Stimulated activated CD8-positive, alpha-beta memory T cell treated with anti-CD3 and anti-CD28 coated beads, Interleukin-15, amount 100 ng/mL, for 24 hours (primary cell): ENCODE measurements at places on chromosomes 12 and 14.

DNA sequence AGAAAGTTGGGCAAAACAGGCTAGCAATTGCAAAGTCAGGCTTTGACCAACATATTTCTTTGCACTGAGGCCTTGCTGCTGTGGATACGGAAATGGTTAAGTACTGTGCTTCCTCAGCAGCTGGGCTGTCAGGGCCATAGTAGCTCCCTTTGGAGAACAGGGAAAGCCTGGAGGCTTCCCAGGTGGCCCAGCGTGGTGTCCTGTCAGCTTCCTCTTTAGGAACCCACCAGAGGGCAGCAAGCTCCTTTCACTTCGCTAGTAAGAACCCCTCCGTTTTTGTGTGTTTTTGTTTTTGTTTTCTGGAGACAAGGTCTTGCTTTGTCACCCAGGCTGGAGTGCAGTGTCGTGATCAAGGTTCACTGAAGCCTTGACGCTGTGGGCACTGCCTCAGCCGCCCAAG lies 1.7 kb upstream of the CFAP251 start:
- no peak for DNase-seq

- DNase-seq: no peak
These were observed 843 bp upstream of the NUAK1 start for GRCh38 chr12:106139422-106140171.

GRCh38 chr12:33752854-33753253 lies 269.4 kb upstream of the ALG10 start:
- DNase-seq: no peak

DNA sequence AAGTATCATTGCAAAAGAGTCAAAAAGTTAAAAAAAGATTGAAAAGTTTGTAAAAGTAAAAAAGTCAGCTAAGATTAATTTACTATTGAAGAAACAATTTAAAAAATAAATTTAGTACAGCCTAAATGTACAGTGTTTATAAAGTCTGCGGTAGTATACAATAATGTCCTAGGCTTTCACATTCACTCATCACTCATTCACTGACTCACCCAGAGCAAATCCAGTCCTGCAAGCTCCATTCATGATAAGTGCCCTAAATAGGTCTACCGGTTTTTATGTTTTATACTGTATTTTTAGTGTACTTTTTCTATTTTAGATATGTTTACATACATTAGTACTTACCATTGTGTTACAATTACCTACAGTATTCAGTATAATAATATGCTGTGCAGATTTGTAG lies 43.9 kb upstream of the ABCC9 start:
- DNase-seq: no peak

DNA sequence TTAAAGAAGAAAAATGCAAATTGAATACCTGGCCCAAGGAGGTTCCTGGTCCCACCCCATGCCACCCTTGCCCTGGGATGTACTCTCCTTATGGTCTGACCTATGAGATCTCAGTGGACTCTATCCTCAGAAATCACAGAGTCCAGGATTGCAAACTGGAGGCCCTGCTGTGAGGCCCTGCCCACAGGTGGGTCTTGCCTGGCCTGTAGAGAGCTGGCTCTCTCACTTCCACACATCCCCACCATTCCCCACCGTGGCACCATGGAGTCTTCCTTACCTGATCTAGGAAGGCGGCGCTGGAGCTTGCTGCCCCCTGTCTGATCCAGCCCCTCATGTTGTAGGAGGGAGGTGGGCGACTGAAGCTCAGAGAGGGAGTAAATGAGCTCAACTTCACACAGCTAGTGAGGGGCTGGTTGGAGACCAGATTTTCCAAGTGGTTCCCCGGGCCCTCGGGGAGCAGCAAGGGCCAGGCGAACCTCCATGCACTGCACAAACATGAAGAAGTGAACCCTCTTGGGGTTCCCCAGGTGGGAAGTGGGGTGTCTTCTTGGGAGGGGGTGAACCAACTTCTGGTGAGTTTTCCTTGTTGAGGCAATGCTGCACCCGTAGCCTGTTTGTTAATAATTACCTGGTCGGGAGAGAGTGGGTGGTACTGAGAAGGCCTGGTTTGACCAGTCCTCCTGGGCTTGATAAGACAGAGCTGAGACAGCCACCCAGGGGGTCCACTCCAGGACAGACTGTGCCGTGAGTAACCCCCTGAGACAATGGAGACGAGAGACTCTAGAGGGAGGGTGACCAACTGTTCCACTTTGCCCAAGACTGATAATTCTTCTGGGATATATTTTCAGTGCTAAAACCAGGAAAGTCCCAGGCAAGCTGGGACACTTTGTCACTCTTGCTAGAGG lies at the start of gene SERPINA4:
TSS of gene SERPINA4 (plus strand) at position 692 of the 905 bp plus-strand sequence. CDS start 2,041 bp downstream, outside the sequence.
- no peak for DNase-seq

- DNase-seq: no peak
These were observed 3.0 kb upstream of the ERP27 start for GRCh38 chr12:14941369-14941768.

- DNase-seq: no peak
These were observed 229.4 kb downstream of the ERC1 start for GRCh38 chr12:1220127-1221092.

DNA sequence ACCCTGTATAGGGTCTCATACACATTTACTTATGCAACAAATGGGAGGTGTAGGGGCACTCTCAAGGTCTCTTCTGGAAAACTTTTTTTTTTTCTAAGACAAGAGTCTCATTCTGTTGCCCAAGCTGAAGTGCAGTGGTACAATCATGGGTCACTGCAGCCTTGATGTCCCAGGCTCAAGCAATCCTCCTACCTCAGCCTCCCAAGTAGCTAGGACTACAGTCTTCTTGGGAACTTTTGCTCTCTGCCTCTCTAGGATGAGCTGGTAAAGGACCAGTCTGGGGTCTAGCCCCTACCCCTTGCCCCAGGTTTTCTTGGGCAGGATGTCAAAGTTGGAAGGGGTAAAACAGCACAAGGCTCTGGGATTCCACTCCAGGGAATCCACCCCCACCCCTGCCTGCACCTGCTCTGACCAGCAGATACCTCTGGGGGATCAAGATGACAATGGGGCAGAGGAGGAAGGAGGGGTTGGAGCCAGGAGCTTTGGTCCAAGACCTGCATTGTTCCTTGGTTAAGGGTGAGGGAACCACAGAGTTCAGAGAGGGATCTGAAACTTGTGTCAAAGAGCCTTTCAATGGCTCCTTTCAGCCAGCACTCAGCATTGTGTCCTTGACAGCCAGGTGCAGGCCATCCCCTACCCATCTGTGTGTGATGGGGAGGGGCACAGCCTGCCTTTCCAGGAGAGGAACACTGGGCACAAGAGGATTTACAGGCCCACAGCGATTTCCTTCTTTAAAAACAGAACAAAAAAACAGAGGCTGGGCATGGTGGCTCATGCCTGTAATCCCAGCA lies 12.2 kb downstream of the CTDSP2 start:
- DNase-seq: no peak

GRCh38 chr14:33689680-33690079 lies 261.2 kb downstream of the EGLN3 start:
- no peak for DNase-seq

- DNase-seq: no peak
These were observed 8.1 kb upstream of the B3GNT4 start for GRCh38 chr12:122195405-122195804.

- DNase-seq: no peak
These were observed 8.0 kb upstream of the CERS5 start for GRCh38 chr12:50174971-50175715.

DNA sequence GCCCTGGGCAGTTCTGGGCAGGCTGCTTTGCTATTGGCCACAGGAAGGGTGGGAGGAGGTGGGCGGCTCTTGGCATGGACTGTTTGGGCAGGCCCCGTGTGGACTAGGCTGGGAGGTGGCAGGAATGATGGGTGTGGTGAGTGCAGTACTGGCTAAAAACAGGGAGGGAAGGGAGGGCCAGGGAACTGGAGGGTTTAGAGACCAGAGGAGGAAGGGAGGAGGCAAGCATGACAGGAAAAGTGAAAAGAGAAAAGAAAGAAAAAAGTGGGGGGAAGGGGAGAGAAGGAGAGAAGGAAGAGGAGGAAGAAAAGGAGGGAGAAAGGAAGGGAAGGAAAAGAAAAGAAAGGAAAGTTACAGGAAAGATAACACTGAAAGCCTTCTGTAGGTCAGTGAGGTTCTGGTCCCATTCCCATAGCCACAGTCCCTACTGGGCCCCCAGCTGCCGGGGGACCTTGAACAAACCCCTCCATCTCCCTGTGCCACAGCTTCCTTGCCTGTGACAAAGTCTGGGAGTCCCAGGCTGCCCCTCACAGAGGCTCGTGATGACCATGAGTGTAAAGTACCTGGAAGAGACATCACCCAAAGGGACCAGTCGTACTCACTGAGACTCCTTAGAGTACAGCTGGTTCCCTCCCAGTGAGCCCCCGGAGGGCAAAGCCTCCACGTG lies 1.1 kb upstream of the C14orf132 start:
- no peak for DNase-seq

- no peak for DNase-seq
These were observed 27.7 kb upstream of the MYL2 start for GRCh38 chr12:110948041-110948440.

GRCh38 chr12:31406345-31406744 lies 80.4 kb upstream of the SINHCAF start:
- no peak for DNase-seq

DNA sequence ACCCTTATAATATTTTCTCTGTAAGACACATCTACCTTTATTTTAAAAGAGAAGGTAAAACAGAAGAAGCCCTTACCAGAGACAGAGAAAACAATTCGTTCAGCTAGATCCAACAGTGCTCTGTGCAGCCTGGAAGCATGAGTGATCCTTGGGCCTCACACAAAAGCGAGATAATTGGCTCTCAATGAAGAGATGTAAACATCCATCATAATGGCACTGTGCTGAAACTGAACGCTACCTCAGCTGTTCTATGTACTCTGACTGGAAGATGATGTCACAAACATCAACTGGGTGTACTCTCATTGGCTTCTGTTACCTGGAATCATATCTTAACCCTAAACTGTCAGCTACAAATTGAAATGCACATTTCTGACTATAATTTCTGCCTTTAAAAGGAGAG lies at the start of gene MGAT4C:
TSS of gene MGAT4C (minus strand) at position 229 of the 400 bp plus-strand sequence.
- DNase-seq: no peak

DNA sequence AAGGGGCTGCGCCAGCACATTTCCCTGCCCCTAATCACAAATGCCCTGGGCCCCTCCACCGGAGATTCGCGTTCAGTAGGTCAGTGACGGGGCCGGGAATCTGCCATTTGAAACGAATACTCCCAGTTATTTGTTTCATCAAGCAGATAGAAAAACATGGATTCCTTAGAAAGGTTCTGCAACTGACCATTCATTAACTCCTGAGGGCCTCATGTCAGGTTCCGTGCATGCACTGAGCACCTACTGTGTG lies 25.6 kb upstream of the UBC start:
- DNase-seq: no peak

DNA sequence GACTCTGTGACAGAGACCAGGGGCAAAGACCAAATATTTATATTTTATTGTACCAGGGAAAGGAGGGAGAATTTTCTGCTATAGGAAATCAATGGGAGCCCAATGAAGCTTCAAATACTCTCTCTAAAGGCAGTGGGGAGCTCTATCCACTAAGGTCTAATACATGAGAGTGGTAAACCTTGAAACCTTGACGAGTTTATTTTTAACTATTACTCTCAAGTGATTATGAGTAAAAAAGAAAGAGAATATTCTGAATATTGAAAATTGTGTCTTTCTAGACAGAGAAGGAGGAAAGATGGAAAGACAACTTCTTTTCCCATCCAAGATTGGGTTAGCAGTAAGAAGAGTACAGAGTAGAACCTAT lies 1722.1 kb upstream of the SEL1L start:
- DNase-seq: no peak

DNA sequence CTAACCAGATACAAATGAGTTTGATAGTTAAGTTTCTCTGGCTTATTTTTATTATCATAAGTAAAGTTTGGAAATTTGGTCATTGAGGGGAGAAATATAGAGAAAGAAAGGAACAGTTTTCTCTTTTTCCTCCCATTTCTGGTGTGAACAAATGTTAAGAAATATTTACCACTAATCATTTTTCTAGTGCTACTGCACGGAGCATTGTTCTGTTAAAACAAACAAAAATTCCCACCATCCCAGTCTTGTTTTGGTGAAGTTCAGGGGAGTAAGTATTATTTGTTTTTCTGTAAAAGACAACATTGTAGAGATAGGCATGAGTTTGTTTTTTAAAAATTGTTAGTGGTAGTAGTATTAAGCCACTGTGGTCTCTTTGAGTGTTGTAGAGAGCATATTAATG lies 135.3 kb downstream of the FGD4 start:
- DNase-seq: no peak

- no peak for DNase-seq
These were observed 17.6 kb upstream of the AMIGO2 start for GRCh38 chr12:47097276-47097896.

- no peak for DNase-seq
These were observed 285.9 kb downstream of the MDGA2 start for GRCh38 chr14:47389535-47389934.

DNA sequence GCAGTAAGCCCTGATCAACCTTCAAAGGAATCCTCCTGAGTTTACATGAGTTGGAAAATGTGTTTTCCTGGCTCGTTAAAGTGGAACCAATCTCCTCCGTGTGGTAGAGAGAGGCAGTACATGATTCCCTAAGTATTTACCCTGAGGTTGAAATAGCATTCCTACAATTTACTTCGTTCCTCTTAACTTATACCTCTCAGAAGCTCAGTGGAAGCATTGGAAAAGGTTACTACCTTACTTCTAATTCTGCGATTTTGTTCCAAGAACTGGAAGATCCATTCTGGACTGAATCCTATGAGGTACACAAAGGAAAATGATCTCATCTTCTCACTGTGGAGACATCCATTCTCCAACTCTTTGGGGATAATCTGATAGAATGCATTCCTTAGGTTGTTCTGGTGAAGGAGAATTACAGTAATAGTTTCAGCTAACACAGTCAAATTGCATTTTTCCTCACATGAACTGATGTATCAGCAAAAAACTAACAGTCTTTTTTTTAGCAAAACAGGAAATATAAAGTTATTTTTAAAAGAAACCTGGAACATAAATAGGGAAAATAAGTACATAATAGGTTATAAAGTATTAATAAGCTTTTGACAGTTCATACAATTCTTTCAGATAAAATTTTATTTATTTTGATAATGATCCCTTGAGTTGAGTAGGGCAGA lies 475.6 kb downstream of the PDZRN4 start:
- DNase-seq: no peak

GRCh38 chr12:97520106-97520505 lies 57.5 kb downstream of the RMST start:
- DNase-seq: no peak

DNA sequence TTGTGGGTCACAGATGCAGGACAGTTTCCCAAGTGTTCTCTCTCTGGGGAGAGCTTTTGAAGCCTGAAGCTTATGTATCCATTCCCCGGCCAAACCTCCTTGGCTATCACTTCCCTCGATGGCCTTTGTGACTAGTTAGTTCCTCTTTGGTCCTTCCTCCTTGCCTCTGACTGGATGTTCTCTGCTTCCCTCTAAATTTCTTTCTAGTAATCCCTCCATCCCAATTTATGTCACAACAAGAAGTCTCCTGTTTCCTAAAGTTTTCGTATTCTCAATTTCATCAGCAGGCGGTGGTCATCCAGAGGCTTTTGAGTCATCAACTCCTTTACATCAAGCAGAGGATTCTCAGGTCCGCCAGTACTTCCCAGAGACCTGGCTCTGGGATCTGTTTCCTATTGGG lies 27.5 kb downstream of the A2ML1 start:
- no peak for DNase-seq
